Activated CD8-positive, alpha-beta memory T cell treated with anti-CD3 and anti-CD28 coated beads for 1 hour (primary cell): ENCODE measurements at places on chromosomes 12 and 14.

DNA sequence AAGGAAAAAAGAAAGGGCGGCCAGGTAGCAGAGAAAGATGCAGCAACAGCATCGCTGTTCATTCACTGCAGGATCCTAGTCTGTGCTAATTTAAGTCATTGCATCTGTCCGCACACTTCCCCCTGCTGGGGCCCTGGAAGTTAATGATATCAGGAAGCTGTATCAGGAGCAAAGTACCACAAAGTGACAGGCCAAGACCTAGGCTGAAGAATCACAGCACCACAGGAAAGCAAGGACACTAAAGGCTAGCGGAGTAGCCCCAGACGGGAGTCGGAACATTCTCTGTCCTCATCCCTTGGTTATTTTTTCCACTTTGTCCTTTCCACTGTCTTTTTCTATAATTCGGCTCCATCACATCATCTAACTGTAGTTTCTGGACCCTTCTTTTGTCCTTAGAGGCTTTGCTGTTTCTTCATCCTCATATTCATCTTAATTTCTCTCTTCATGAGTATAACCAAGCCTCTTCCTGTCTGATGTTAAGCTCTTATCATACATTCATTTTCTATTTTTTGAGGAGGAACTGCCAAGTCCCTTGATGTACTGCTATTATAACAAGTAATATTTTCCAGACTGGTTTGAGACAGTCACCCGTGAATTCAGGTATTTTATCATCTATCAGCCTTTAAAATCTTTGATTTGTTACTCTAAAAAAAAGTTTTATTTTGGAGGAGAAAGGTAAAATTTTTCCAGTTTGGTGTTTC is 28.3 kb downstream of the DUSP16 start:
- no peak for DNase-seq

- no peak for DNase-seq
These were observed 17.7 kb upstream of the ANP32D start for GRCh38 chr12:48454667-48455066.

DNA sequence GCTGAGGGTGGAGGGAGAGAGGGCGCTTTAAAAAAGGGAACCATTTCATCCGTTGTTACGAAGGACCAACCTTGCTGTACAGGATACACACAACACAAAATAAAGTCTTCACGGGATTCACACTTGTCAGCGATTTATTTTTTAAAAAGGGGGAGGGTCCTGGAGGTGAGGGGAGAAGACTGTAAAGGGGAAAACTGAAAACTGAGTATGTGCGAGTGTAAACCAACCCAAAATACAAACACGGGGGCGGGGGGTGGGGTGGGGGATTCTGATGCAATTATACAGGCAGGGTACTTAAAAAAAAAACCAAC is 499 bp upstream of the PRKAG1 start:
- DNase-seq = no peak

DNA sequence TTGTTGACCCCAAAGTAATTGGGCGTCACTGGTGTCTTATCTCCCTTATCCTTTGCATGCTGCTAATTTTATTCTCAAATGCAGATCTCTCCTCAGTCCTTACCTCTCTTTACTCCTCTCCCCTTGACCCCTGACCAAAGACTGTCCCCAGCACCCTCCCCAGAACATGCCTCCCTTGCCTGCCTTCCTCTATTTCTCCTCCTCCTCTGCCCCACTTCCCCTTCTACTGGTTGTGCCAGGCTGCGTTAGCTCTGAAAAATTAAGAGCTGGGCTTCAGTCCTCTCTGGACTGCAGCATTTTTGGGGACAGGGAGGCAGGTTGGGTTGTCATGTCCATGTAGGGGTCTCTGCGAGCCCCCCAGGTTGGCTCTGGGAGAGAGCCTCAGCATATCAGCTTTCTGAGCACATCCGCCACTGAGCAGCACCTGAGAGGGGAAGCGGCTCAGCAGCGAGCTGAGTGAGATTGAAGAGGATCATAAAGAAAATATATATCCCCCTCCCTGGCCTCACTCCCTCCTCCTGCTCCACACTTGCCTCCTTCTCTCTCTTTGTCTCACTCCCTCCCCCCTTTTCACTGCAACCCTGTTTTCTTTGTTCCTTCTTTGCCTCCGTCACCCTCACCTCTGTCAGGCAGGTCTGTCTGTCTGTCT is 6.4 kb upstream of the CISTR start:
- DNase-seq = no peak

GRCh38 chr12:127861406-127861805 is 405.6 kb upstream of the TMEM132C start:
- no peak for DNase-seq

DNA sequence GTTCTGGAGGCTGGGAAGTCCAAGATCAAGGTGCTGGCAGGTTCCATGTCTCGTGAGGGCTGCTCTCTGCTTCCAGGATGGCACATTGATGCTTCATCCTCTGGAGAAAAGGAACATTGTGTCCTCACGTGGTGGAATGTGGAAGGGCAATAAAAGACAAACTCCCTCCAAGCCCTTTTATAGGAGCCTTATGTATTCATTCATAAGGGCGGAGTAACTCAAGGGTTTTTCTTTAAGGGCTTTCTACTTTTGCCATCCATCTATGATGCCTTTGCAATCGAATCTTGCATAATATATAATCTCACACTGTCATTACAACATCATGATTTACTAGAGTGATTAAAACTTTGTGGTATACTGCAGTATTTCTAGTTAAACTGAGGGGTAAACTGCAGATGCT is 132.7 kb upstream of the DDHD1 start:
- DNase-seq = no peak

DNA sequence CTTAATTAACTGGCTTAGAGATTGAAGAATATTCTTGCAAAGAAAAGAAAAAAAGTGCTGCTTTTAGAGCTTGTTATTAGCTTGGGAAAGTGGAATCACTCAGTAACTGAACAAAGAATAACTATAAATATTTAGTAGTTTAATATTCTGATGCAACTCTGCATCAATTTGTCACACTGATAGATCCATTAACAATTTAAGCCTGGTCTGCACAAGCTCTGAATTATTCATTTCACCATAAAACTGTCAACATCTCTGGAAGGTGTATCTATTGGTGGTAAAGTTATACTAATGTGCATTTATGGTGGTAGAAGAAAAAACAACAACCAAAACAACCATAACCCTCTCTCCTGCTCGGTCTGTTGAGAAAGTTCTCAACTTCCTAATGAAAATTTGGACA is 38.1 kb upstream of the SLC35F4 start:
- no peak for DNase-seq

DNA sequence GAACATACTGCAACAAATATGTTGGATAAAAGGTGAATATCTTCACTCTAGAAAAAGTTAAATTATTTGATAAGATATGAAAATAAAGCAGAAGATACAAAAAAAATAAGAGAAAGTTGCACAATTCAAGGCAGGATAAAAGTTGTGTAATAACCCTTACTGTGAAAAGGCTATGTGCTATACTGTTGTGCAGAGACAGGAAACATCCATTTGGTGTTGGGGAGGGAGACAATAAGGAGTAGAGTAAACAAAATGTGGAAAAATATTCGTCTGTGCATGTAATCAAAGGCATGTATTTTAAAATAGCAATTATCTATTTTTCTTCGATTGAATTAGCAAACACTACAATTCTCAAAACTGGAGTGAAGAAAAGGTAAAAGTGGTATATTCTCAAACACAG is 34.8 kb downstream of the PTHLH start:
- no peak for DNase-seq

DNA sequence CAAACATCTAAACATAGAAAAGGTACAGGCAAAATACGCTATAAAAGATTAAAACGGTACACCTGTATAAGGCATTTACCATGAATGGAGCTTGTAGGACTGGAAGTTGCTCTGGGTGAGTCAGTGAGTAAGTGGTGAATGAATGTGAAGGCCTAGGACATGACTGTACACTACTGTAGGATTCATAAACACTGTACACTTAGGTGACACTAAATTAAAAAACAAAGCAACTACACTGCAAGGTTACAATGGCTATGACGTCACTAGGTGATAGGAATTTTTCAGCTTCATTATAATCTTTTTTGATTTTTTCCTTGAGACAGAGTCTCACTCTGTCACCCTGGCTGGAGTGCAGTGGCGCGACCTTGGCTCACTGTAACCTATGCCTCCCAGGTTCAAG is 269.2 kb downstream of the KSR2 start:
- DNase-seq = no peak

DNA sequence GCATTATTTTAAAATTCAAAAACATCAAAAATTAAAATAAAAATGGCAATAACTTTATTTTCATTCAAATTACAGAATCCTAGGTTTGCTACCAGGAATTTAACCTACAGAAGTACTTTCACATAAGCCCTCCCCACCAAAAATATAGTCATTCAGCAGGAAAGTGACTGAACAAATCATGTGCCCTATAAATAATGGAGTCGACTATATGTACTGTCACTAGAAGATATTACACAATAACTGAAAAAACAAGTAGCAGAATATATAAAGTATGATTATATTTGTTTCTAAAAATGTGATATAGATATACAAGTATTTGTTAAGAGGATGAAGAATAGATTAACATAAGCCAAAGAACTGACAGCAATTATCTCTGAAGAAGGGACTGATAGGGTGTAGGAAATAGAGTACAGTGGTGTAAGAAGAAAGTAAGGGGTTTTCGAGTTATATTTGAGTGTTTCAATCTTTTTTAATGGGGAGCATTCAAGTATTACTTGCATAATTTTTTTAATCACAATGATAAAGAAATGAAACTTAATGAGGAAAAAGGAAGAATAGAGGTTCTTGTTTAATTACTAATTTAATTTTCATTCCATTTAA is 7.9 kb downstream of the C2CD5 start:
- DNase-seq = no peak

DNA sequence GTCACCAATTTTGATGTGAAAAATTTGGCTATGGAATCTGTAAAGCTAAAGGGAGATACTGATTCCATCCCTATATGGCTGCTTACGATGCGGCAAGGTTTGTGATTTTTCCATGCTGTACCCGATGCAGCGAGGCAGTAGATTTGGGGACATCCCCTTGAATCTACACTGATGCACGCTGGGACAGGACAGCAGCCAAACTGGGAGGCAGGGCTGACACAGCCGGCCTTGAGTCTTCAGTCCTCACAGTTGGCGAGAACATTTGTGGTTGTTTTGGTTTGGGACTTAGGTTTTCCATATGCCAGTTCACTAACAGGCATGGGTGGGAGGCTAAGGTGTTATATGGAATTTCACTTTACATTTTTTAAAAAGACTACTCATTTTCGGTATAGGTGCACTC is 3.8 kb downstream of the GALNT16 start:
- no peak for DNase-seq

DNA sequence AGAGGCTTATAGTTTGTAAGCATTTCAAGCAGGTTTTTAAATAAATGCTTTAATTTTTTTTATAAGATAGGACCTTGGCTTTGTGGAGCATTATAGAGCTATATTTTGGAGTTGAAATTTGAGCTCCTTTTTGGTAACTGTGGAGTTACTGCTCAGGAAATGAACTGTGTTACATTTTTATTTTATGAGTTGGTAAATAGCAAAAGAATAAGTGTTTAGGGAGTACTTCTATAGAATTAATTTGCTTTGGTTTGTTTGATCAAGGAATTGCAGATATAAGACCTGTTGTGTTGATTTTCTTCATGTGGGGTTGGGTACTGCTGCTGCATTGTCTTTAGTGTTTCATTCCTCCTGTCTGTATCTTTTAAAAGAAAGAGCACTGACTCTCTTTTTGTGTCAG is 3.5 kb downstream of the ATP2A2 start:
- DNase-seq = no peak

GRCh38 chr12:11870041-11870451 is 200.7 kb upstream of the BCL2L14 start:
- DNase-seq = no peak

DNA sequence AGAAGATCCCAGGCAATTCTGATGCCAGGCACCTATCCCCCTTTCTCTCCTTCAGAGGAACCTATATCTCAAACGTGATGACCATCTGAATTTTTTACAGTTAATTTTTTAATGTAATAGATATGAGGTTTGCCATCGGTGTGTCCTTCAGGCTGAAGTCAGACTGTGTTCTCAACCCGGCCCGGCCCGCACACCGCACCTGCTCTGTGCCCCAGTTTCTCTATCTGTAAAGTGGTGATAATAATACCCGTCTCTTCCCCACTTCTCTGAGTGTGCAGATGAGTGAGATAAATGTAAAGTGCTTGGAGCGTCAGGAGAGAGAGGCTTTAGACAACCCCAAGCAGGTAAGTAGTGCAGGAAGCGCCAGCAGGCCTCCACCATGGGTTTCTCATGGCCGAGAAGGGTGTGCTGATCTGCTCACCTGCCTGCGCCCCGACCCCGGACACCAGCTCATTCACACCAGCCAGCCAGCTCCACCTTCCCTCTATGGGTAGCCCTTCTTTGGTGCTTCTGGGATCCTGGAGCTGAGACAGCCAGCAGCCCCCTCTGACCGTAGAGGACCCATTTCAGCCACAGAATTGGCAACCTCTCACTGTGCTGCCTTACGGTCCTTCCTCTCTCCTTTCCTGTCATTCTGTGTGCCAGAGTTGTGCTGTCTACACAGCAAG is 80.0 kb downstream of the ZFP36L1 start:
- DNase-seq = no peak
